ENCODE measurements at places on chromosomes 6 and 20.

- no peak for DNase-seq
Measured at GRCh38 chr20:34344238-34344637, 18.8 kb upstream of the ITCH start.

DNA sequence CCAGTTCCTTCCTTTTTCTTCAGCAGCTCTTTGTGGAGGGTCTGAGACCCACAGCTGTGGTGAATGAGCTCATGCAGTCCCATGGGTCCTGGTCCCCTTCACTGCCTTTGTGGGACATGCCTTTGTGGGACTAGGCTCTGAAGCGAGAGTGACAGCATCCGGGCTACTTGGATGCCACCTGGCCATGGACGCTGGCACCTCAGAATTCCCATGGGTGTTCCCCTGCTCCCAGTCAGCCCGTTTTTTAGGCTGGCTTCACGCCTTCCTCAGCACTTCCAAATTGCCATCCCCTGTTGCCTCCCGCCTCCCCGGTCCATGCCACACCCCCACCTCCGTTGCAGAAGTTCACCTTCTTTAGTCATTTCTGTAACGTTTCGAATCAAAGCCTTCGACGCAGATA, 45.1 kb downstream of the RAMACL start:
- no peak for DNase-seq

DNA sequence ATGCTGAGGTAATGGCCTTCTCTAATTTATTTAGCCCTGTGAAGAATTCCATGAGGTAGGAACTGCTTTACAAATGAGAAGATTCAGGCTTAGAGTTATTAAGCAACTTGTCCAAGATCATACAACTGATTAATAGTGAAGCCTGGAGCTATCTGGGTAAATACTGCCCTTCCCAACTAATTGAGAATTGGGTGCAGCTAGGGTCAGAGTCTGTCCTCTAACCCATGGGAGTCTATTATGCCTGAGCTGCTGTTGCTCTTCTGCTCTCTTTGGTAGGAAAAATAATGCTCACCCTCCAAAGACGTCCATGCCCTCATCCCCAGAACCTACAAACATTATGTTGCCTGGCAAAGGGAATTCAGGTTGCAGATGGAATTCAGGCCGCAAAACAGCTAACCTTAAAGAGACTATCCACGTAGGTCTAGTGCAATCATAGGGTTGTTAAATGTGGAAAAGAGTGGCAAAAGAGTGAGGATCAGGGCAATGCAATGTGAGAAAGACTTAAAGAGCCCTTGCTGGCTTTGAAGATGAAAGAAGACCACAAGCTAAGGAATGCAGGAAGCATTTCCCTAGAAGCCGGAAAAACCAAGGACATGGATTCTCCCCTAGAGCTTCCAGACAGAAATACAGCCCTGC, 90.1 kb downstream of the SPTLC3 start:
- no peak for DNase-seq

DNA sequence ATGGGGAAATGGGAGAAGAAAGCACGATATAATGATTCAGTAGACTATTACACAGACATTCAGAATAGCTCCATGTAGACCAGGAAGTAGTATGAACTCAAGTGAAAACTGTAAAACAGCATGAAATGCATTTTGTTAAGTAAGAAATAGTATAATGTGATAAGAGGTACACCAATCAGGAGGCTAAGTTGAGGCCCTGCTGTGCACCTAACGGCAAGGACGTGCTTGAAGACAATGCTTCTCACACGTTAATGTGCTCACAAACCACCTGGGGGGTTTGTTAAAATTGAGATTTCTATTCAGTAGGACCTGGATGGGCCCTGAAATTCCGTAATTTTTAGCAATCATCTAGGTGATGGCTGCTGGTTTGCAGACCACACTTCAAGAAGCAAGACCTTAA, 178.9 kb upstream of the SULF2 start:
- no peak for DNase-seq

DNA sequence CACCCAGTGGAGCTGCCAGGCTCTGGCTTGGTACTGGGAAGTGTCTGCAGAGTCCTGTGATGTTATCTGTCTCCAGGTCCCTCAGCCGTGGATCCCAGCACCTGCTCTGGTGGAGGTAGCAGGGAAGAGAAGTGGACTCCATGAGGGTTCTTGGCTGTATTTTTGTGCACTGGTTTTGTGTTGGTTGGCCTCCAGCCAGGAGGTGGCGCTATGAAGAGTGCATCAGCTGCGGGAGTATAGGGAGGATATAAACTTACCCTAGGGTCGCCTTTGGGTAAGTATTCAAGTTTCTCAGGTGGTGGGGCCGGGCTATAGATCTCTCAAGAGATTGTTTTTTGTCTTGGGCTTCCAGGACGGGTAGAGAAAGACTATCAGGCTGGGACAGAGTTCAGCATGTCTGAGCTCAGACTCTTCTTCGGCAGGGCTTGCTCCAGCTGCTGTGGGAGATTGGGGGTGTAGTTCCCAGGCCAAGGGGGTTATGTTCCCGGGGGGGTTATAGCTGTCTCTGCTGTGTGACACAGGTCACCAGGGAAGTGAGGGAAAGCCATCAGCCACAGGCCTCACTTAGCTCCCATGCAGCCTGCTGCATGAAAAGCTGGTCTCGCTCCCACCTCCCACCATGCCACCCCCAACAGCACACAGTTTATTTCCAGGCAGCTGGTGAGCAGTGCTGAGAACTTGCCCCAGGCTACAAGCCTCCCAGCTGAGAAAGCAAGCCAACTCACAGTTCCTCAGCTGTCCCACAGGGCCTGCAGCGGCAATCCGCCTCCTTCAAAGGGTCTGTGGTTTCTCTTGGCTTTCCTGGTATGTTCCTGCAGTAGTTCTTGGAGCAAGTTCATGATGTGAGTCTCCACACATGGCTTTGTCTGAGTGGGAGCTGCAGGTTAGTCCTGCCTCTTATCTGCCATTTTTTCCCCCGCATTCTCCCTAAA, 115.7 kb downstream of the AIG1 start:
- DNase-seq, result no peak

- DNase-seq, result no peak
Measured at GRCh38 chr6:17932330-17932852, 55.0 kb downstream of the KIF13A start.

DNA sequence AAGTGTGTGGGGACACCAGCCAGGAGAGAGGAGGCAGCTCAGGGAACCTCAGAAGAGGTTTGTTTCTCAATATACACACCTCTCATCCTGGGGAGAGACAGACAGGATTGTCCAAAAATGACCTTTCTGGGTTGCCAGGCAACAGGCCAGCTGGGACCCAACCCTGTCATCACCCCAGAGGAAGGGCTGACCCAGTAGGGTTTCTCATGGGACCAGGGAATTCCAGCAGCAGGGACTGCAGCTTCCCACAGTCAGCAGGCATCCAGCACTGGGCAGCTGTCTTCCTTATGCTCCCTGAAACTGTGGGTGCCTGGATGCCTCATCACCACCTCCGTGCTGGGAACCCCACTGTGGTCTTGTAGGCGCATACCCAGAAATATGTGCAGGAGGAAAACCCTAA, 1.3 kb downstream of the C20orf202 start:
- DNase-seq, result no peak

- DNase-seq, result no peak
Measured at GRCh38 chr6:12265791-12266190, 24.4 kb upstream of the EDN1 start.

DNA sequence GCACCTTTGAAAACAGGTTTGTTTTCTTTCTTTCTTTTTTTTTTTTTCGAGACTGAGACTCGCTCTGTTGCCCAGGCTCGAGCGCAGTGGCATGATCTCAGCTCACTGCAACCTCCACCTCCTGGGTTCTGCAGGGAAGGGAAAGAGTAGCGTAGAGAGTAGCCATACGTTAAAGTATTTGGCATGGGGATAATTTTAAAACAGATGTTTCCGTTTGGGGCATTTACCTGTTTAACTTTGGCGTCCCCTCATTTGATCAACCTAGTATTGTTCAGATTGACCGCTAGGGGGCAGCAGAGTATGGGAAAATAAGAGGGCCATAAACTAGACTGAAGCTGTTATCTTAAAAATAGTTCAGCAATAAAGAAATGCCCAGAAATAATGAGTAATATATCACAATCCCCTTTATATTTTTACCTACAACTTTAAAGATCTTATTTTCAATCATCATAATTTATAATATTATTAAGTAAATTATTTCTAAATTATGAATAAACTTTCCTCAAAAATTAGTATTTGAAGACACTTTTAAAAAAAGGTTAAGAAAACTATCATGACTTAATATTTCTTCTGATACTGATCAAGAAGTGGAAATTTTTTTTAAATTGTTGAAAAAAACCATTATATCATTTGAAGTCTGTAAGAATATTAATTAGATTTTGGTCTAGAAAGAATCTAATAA, 7.6 kb upstream of the TAAR9 start:
- DNase-seq, result no peak

GRCh38 chr6:46749731-46750130, 3.0 kb downstream of the ANKRD66 start:
- DNase-seq, result no peak

GRCh38 chr6:28922821-28923317, 916 bp downstream of the TRIM27 start:
- no peak for DNase-seq

- DNase-seq, result no peak
Measured at GRCh38 chr20:19423097-19423899, 210.9 kb downstream of the SLC24A3 start.

DNA sequence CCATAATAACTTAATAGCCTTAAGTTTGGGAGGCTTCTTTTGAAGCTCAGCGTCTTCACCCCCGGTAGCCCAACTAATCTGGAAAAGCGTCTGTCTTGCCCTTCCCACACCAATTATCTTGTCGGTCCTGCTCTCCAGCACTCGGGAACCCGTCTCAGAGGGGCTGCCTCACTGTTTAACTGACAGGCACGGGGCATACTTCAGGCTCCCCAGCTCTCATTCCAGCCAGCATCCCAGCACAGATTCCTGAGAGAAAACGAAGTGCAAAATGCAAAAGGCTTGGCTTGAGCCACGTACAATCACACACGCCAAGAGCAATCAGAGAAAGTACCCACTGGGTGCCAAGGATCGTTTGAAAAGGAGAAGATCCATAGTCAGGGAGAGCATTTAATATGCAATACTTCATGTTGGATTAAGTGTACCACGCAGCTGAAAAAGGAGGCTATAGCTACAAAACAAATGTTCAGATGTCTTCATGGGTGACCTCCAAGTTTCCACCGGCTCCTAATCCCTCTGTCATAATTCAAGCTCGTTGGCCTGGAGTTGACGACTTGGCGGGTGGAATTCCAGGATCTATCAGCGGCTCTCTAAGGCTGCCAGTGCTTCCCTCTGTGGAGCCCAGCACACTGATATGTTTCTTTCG, 53.7 kb upstream of the STX16 start:
- no peak for DNase-seq

DNA sequence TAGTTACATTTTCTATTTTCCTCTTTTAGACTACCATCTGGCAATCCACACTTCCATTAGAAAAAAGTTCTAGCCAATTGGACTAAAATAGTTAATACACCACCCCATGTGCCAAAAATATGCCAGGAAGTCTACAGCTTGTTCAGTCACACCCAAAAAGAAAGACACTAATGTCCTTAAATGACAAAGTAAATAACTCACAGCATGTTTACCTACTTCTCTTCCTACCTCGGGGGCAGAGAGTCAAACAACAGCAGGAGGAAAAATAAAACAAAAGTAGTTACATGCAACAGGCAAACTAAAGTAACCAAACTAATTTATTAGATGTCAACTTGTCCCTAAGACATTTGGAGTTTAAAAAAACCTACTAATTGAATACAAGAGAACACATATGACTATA, 57.0 kb downstream of the UBE3D start:
- no peak for DNase-seq

DNA sequence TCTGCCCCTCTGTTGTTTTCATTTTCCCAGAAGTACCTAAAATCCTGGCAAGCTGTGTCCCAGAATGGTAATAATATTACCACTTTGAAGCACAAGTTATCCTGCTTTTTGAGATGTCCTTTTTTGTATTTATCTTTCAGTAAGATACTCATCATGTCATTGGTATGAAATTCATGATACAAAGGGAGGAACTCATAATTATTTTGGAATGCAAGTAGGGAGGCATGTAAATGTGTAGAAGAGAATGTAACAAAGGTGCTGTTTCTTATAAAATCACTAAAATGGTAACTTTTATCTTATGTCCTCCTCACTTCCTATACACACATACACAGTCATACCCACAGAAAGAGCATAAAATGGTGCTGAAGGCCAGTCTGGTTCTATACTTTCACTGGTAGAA, 109.9 kb downstream of the CD2AP start:
- no peak for DNase-seq

- DNase-seq, result no peak
Measured at GRCh38 chr6:73032586-73032985, 192.7 kb downstream of the KHDC1L start.

DNA sequence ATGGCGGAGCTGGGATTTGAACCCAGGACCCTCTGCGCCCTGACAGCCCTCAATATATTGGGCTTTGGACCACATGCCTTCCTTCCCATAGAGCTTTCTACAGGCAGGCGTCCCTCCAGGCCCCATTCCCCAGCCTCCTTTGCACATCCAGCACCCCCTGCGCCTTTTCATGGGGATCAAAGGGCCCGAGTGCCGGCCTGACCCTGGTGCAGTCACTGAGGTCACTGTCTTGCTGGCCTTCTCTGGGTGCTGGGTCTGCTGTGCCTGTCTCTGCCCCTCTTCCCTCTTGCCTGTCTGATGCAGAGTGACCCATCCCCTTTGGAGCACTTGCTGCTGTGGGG, 1.7 kb downstream of the OPRL1 start:
- no peak for DNase-seq

- no peak for DNase-seq
Measured at GRCh38 chr6:25608558-25609174, 43.3 kb upstream of the SCGN start.

GRCh38 chr20:33443006-33443511, 504 bp downstream of the SNTA1 start:
- peak; percentile 63 for DNase-seq

- DNase-seq, result no peak
Measured at GRCh38 chr20:29878777-29879442, 1378.6 kb upstream of the DEFB115 start.

GRCh38 chr20:20184706-20185105, 132.4 kb downstream of the CFAP61 start:
- DNase-seq, result no peak

- no peak for DNase-seq
Measured at GRCh38 chr20:46235077-46235476, 73.2 kb downstream of the CDH22 start.

- no peak for DNase-seq
Measured at GRCh38 chr20:40744072-40744817, 55.2 kb upstream of the MAFB start.

DNA sequence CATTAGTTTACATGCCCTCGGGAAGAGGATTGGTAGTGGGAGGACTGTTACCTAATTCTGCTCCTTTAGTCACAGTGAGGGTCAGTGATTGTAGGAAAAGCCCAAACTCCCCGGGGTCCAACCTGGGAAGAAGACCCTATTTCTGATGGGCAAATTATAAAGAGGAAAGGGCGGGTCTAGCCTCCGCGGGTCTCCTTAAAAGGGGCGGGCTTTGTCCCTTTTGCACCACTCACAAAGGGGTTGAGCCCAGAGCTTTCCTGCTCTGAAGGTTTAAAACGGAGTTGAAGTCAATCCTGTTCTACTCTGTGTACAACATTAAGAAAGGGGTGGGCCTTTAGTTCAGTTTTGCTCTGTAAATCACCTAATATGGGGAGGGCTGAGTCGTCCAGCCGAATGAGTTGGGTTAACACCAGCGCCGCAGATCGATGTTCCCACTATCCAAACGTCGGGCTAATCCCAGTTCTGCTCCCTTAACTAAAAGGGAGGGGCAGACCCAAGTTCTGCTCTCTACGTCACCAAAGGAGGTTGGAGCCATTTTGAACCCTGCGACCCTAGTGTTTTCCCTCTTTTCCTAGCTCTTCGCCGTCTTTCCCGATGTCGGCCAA, 920 bp upstream of the RNF5 start:
- no peak for DNase-seq

GRCh38 chr6:3208098-3208774, 19.2 kb downstream of the TUBB2B start:
- no peak for DNase-seq
